Anterior cingulate cortex (tissue), 58 donors: ENCODE measurements at places on chromosomes 1 and 21.

DNA sequence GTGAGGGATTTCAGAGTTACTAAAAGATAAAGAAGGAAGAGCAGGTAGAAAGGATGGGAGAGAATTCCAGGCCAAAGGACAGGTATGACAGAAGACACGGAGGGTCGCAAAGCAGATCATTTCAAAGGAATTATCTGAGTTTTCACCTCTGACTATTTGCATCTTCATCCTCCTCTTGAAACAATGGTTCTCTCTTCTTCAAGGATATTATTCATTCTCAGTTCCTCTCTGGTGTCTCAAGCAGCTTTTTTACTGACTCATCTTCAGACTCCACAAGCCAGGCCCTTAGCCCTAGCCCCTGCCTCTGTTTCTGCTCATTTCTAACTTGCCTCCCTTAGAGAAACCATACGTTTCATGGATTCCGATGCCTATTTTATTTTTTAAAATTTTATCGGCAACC lies 15.0 kb downstream of the DDX59 start:
- DNase-seq, result no peak

- DNase-seq, result no peak
Observed at GRCh38 chr1:9759939-9760338, 63.8 kb downstream of the CLSTN1 start.

- no peak for DNase-seq
Observed at GRCh38 chr1:42891465-42892138, 45.2 kb downstream of the ZNF691 start.

- no peak for DNase-seq
Observed at GRCh38 chr1:246631426-246631825, 65.2 kb downstream of the CNST start.

DNA sequence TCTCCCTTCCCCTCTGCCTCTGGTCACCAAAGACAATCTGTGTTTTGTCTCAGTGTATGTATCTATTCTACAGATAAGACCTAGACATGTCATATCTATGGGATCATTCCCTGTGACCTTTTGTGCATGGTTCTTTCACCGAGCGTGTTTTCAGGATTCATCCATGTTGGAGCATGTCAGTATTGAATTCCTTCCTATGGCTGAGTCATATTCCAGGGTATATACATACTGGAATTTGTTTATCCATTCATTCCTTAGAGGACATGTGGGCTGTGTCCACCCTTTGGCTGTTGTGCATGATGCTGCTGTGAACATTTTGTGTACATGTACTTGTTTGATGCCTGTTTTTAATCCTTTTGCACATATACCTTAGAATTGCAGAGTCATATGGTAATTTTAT lies 69.9 kb downstream of the NFASC start:
- DNase-seq, result no peak

DNA sequence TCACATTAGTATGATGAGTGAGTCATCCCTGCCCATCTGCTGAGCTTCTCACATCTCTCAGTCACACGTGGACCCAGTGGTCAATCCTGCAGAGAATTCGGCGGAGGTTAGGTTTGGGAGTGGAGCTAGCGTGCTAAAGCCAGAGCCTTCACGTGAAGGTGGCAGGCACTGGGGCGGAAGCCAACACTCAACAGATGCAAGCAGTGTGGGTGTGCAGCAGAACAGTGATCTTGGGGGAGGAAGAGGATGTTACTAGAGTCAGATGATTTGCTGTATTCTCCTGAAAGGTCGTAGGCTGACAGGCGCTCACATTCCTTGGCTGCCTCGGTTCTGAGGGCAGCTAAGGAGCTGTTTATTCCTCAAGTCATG lies 6.7 kb downstream of the C1orf115 start:
- DNase-seq, result peak; percentile 50

GRCh38 chr1:81439046-81439823 lies 361.5 kb upstream of the ADGRL2 start:
- DNase-seq, result no peak

DNA sequence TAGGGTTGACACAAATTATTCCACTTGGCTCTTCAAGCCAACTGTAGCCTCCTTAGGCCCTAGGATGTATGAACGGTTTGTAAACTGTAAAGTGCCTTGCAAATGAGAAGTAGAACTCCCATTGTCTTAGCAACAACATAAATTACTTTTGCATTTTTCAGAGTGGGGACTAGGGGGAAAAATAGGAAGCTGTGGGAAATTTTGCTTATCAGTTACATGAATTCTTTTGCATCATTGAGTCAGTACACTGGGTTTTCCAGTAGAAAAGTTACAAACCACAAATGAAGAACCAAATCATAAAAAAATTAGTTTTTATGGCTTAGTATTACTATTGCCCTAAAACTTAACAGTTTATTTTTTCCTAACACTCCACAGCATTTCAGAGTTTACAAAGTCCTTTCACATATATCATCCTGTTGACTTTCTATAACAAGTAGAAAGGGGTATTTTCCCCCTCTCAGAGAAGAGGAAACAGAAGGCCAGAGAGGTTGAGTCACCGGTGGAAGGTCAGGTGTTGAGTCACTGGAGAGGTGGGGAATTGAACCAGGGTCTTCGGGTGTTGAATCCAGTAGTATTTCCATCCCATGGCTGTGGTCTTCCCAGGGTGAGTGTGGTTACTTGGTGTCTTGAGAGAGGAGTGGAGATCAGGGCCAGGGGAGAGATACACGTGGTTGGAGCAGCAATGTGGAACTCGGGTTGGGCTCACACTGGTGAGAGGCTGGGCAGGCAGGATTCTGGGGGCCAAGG lies 71.9 kb upstream of the USP24 start:
- no peak for DNase-seq

- no peak for DNase-seq
Observed at GRCh38 chr1:160647329-160647720, 481 bp upstream of the SLAMF1 start.

DNA sequence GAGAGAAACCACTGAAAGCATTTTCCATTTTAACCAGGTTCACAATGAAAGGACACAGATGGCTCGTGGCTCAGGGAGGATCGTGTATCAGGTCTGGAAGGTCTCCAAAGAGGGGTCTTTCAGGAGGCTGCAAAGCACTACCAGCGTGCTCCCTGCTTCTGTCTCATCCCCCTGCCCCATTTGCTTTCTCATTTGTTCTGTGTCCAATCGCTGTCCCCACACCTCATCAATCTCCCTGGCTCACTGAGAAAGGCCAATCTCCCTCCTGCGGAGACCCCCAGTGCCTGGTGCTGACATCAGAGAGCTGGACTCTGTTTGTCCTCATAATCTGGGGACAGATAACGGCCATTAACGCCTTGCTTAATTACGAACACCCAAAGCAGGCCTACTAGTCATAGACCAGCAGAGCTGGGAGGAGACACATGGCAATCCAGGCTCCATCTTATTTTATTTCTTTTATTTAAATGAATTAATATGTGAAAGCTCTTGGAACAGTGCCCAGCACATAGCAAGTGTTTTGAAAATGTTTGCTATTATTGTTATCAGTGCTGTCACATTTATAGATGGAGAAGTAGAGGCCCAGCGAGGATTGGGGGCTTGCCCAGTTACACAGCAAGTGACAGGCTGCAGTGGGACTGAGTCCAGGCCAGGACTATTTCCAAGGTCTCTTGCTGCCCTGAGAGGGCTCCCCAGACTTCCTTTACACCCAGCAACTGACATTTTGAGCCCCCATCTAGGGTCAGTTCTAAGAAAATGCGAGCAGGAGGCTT lies 341.0 kb upstream of the USP24 start:
- no peak for DNase-seq

DNA sequence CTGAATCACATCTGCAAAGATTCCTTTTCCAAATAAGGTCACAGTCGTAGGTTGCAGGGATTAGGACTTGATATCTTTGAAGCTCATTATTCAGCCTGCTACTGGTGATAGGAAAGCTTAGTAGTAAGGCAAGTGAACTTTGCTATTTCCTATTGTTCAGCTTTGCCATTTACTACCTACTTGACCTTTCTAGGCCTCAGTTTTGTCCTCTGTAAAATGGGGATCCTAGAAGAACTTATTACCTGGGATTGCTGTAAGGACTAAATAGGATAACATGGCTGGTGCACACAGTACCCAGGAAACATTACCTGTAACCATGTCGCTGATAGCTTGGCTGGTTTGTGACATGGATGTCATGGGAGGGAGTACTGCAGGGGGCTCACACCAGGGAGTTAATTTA lies 24.5 kb downstream of the UMODL1 start:
- DNase-seq, result no peak

GRCh38 chr1:4653328-4653660 lies 1.1 kb upstream of the AJAP1 start:
- DNase-seq, result no peak

DNA sequence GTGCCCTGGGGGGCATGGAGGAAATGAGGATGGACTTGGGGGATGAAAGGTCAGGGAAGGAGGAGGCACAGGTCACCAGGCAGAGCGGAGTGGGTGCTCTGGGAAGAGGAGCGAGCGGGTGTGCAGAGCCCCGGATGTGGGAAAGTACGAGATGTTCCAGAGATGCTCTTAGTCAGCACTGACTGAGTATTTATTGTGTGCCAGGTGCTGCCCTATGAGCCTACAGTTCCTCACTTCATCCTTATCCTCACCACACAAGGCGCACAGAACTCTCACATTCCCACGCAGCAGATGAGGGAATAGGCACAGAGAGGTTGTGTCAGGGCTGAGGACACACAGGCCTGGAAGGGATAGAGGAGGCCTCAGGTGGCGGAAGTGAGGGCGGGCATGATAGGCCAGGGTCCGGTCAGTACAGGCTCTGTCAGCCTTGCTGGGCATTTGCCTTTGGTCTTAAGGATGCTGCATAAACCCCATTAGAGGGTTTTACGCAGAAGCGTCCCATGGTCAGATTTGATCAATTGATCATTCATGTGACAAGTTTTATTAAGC lies 77.3 kb downstream of the ARHGEF10L start:
- DNase-seq, result no peak

GRCh38 chr1:192896376-192896775 lies 87.5 kb downstream of the RGS2 start:
- DNase-seq, result no peak
